ENCODE measurements at places on chromosomes 5 and 9.

GRCh38 chr9:83327750-83328622, 210.2 kb downstream of the FRMD3 start:
- DNase-seq = no peak

- DNase-seq = no peak
Observed at GRCh38 chr5:146662229-146662628, 146.2 kb upstream of the GPR151 start.

DNA sequence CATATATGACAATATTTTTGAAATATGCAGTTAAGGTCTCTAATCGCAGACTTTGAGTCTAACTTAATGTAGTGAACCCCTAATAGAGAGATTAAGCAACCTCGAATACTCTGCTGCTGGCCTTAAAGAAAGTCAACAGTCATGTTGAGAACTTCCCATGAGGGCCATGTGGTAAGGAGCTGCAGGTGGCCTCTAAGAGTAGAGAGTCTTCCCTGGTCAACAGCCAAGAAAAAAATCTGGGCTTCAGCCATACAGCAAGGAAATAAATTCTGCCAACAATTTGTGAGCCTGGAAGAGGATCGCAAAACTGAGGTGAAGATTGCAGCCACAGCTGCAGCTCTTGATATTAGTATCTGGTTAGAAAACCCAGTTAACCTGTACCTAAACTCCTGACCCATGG, 935.2 kb upstream of the TYRP1 start:
- no peak for DNase-seq

GRCh38 chr5:176866707-176867310, 32.3 kb downstream of the HK3 start:
- DNase-seq = no peak

- no peak for DNase-seq
Observed at GRCh38 chr5:164972973-164973372, 1467.6 kb downstream of the MAT2B start.

GRCh38 chr5:124537107-124537506, 209.3 kb downstream of the ZNF608 start:
- DNase-seq = no peak

- no peak for DNase-seq
Observed at GRCh38 chr5:63255594-63255993, 677.0 kb downstream of the LRRC70 start.

DNA sequence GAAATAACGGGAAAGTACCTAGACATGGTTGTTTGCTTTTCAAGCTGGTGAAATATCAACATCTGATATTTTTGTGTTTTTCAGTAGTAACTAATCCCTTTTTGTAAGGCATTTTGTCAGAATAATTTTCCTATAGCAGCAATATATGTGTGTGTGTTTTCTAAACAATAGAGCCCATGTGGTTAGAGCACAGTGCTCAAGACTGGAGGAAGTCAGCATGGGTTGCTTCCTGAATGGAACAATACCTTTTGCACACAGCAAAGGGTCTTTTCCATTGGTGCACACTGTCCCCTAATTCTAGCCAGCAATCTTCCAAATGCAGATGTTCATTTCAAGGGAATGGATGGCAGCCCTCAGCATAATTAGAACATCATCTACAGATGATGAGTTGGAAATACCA, 270.1 kb downstream of the AOPEP start:
- DNase-seq = no peak

DNA sequence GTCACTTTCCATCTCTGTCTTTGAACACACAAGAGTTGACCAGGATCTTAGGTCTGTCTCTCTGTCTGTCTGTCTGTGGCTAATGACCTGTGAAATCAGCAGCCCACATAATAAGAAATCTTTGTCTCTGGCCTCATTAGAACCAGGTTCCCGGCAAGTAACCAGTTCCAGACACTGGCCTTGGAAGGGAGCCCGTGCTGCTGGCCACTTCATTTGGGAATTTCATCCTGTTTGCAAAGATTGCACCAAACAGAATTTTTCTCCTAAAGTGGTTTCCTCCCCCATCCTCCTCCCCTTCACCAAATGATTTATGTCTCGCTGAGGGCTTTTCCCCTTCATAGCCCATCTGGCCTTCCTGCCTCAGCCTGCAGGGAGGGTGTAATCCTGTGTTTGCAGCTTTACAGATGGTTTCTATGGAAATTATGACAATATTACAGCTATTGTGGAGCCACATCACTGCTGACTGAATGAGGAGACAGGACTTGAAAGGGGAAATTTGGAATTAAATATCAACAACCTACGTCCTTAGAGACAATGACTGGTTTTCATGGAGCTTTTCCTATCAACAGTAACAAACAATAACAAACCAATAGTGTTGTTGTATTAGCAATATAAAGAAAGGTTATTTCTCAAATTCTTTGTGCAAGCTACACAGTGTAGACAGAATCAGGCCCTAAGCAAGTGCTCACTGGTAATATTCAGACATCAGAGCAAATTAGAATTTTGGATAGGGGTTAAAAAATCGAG, 25.7 kb downstream of the DPYSL3 start:
- DNase-seq = peak; percentile 94

- no peak for DNase-seq
Observed at GRCh38 chr9:75797085-75797580, 93.3 kb upstream of the PCSK5 start.

- no peak for DNase-seq
Observed at GRCh38 chr9:20940447-20941173, 90.8 kb downstream of the HACD4 start.

DNA sequence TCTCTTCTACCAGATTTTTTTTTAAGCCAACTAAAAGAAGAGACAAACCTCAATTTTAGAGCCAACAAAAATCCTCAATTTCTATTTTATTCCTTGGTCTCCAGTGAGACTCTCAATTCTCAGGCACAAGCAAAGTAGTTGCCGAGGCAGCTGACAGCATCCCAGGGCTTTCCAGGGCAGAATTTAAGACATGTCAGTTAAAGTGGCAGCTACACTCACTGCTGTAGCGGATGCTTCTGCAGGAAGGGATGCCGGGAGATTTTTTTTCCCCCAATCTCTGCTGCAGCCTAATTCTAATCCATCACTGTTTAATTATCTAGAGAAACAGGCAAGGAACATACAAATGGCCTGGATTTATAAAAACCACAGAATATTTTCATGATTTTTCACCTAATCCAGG, 57.0 kb downstream of the TTC39B start:
- DNase-seq = no peak

- no peak for DNase-seq
Observed at GRCh38 chr5:74367241-74367733, 273.2 kb downstream of the ENC1 start.

DNA sequence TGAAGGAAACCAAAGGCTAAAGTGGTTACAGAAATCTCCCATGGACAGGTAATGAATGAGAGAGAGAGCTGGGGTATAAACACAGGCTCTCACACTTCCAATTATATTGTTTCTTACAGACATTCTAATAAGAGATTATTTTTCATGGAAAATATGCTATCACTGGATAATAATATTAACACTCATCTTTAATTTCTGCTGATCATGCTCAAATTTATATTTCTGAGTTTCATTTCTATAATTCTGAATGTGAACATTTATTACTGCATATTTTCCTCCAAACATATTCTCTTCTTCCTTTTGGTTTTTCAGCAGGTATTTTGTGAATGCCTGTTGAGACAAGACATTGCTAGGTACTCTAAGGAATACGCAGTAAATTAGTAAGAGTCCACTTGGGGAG, 410.2 kb upstream of the DAP start:
- DNase-seq = no peak

GRCh38 chr5:149831492-149831891, 101.4 kb downstream of the PPARGC1B start:
- DNase-seq = peak; percentile 42
